ENCODE measurements at places on chromosomes 1 and 21.

DNA sequence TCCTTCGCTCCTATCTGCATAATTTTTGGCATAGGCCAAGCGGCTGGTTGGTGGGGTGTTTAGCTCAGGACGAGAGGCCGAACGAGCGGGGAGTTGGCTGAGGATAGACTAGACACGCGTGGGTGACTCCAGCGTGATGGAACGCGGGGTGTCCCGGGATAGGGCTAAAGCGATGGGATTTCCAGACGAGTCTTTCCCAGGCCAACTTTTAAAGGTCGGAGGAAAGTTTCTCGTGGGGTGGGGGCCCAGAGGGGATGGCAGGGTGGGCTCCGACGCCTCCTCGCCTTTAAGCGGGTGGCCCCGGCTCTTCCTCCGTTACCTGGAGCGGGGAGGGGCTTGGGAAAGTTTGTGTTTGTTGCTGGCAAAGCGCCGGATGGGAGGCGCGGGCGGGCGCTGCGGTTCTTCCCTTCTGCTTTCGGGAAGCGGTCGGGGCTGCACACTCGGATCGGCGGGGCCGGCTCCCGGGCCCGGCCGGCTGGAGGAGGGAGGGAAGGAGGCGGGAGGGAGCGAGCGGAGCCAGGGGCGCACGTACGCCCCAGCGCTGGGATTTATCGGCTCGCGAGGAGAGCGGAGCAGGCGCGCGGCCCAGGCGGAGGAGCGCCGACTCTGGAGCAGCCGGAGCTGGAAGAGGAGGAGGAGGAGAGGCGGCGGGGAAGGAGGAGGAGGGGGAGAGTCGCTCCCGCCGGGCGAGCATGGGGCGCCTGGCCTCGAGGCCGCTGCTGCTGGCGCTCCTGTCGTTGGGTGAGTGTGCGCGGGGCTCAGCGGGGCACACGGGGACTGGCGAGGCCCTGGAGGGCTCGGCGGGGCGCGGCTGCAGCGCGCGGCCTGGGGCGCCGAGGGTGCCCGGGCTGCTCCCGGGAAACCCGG lies at the start of gene PTGFRN:
Gene PTGFRN, plus strand, starts transcription at position 405 of the 867 bp plus-strand sequence. Its CDS starts 288 bp downstream, at position 693.
- peak; percentile 91 for DNase-seq
- H3K4me1 ChIP-seq: peaks cover 33% of the 10 kb centered on the region
- H3K4me3 ChIP-seq: peak within 1 kb of the TSS; percentile 74
- peaks cover 2% of the 10 kb centered on the region for H3K36me3 ChIP-seq
- peak within 1 kb of the TSS; percentile 92 for H3K27ac ChIP-seq

GRCh38 chr1:70616946-70617345 lies 205.9 kb downstream of the CTH start:
- H3K4me1 ChIP-seq: no peaks in the 10 kb centered on the region
- no peak overlapping the region for H3K27ac ChIP-seq
- DNase-seq: no peak
- H3K4me3 ChIP-seq: no peak overlapping the region
- no peaks in the 10 kb centered on the region for H3K36me3 ChIP-seq
- H3K27me3 ChIP-seq: no peaks in the 10 kb centered on the region

- no peak for DNase-seq
- H3K4me1 ChIP-seq: peaks cover 78% of the 10 kb centered on the region
- H3K27me3 ChIP-seq: no peaks in the 10 kb centered on the region
- no peak overlapping the region for H3K4me3 ChIP-seq
- H3K36me3 ChIP-seq: no peaks in the 10 kb centered on the region
Measured at GRCh38 chr21:38986806-38987632, 181.3 kb downstream of the ETS2 start.

DNA sequence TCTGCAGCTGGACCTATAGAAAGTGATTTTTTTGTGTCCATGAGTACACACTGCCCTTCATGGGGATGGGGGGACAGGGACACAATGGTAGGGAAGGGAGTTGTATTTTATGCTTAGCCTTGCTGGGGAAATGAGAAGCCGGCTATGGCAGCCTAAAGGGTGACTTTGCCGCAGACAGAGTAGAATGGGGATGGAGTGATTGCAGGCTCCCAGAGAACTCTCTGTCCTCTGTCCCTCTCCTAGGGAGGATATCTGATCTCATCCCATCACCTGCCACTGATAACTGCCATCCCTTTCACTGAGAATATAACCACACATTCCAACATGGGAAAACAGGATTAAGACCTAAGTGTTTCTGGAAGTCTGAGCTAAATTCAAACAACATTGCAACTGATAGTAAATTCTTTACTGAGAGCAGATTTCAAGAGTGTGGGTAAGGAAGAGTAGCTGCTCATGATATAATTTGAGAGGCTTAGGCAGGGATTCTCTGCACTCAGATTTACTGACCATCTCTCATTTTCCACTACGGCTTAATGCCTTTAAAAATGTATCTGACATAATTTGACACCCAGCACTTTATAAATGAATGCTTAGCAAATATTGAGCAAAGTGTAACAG lies 13.9 kb downstream of the SH2D1B start:
- DNase-seq: no peak
- H3K4me1 ChIP-seq: no peaks in the 10 kb centered on the region
- H3K36me3 ChIP-seq: no peaks in the 10 kb centered on the region
- H3K4me3 ChIP-seq: no peak overlapping the region
- peaks cover 8% of the 10 kb centered on the region for H3K27me3 ChIP-seq
- H3K27ac ChIP-seq: no peak overlapping the region

DNA sequence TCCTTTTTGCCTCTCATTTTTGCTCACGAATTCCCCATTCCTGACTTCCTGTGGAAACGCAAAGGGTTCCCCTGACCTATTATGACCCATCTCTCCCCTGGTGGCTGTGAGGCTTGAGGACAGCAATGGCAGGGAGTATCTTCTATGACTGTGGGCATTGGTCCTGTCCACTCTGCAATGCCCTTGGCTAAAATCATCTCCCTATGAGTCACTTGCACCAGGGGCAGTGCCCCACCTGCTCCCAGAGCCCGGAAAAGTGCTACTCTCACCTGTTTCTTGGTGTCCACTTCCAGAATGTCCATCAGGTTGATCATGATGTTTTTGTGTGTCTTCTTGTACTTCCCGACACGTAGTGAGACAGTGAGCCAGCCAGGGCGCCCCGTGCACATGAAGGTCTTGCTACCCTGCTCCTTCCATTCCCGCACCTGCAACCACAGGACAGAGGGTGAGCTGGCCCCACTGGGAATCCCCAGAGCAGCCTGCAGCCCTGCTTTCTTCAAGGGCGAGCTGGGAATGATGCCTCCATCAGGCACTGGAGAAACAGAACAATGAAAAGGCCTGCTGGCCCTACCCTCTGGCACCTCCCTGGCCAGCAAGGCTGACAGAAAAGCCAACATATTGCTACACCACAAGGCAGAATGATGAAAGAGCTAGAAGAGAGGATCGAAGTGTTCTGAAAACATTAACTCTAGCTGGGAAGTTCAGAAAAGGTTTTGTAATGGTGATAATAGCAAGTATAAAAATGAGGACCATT lies 3.5 kb downstream of the DHCR24 start:
- H3K4me3 ChIP-seq: no peak overlapping the region
- peaks cover 20% of the 10 kb centered on the region for H3K4me1 ChIP-seq

DNA sequence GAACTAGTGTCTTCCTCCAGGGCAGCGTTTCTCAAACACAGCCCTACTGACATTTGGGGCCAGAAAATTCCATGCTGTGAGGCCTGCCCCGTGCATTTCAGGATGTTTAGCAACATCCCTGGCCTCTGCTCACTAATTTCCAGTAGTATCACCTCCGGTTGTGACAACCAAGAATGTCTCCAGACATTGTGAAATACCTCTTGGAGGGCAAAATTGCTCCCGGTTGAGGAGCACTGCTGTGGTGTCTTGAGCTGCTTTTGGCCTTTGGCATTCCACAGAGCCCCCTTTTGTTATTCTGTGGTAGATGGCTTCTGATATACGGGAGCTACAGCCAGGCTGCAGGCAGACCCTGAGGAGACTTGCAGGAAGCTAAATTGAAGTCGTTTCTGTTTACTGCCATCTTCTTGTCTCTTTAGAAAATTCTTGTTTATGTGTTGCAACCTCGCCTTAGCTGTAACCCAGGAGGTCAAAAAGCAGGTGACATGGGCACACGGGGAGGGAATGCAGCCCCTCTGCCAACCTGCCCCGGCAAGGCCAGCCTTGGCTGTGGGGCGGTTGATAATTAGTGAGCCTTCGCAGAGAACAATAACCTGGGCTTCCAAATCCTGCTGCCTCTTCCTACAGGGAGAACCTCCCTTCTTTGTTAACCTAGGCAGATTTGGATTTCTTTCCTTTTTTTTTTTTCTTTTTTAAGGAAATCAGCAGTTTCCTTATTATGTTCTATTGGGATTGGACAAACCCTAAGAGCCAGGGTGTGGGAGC lies 74.7 kb upstream of the AKT3 start:
- no peak overlapping the region for H3K27ac ChIP-seq
- no peak for DNase-seq
- no peaks in the 10 kb centered on the region for H3K4me1 ChIP-seq

DNA sequence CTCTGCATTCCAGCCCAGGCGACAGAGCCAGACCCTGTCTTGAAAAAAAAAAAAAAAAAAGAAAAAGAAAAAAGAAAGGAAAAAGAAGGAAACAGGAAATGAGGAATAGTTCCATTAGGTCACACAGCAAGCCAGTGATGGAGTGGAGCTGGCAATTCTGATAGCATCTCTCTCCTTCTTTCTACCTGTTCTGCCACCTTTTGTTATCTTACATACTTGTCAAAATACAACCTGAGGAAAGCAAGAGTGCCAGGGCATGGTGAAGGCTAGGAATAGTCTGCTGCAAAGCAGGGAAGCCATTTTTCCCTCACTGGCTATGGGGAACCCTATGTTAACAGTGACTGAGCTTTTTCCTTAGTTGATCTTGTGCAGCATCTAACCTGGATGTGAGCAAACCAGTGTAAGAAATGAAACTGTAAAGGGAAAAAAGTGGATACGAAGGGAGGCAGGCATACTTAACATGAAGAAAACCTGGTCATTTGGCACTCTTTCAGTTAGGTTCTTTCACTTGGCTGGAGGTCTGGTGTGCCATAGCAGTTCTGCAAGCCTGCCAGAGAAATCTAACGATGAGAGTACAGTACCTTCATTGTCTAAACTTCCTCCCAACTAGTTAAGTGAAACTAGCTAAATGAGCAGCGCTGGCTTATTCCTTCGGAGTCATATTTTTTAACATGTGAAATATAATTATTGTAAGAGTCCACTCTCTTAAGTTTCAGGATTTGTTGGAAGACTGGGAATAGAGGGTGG lies 17.9 kb upstream of the THEM5 start:
- DNase-seq: no peak
- no peak overlapping the region for H3K4me3 ChIP-seq
- H3K4me1 ChIP-seq: no peaks in the 10 kb centered on the region
- H3K27me3 ChIP-seq: no peaks in the 10 kb centered on the region
- H3K27ac ChIP-seq: no peak overlapping the region

Measured in muscle of leg (tissue), 16 donors.